ENCODE measurements at places on chromosomes 4 and X.

GRCh38 chr4:166399021-166399420 lies 526.0 kb downstream of the TLL1 start:
- no peak for DNase-seq

DNA sequence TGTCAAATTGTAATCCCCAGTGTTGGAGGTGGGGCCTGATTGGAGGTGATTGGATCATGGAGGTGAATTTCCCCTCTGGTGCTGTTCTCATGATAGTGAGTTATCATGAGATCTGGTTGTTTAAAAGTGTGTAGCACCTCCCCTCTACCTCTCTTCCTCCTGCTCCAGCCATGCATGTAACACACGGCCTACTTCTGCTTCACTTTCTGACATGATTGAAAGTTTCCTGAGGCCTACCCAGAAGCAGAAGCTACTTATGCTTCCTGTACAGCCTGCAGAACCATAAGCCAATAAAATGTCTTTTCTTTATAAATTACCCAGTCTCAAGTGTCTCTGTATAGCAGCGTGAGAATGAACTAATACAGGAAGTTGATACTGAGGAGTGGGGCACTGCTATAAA lies 61.7 kb upstream of the DDX60 start:
- DNase-seq: no peak

- no peak for DNase-seq
These were observed 227.9 kb downstream of the HNRNPD start for GRCh38 chr4:82145850-82146249.

DNA sequence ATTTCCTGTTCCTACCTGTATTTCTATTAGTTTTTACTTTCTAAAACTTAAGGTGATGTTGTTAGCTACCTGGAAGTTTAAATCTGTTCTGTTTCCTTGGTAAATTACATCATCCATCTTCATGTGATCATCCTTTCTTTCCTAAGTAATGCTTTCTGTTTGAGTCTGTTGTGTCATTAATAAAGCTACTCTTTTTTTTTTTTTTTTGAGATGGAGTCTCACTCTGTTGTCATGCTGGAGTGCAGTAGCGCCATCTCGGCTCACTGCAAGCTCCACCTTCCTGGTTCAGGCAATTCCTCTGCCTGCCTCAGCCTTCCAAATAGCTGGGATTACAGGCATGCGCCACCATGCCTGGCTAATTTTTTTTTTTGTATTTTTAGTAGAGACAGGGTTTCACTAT lies 73.3 kb downstream of the FIP1L1 start:
- no peak for DNase-seq

DNA sequence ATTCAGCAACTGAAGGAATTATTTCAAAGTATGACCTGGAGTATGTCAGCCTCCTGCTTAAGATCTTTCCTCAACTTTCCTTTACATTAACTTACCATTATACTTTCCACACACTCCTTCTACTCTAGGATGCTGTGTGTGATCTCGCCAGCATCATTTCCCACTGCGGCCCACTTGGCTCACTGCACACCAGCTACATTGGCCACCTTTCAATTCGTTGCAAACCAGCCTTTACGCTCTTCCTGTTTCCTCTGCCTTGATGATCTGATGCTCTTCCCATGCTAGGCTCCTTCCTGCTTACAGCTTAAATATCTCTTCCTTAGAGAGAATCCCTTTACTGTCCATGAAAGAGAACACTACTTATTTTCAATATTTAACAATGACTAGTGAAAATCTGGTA lies 95.1 kb downstream of the GPM6A start:
- DNase-seq: no peak

DNA sequence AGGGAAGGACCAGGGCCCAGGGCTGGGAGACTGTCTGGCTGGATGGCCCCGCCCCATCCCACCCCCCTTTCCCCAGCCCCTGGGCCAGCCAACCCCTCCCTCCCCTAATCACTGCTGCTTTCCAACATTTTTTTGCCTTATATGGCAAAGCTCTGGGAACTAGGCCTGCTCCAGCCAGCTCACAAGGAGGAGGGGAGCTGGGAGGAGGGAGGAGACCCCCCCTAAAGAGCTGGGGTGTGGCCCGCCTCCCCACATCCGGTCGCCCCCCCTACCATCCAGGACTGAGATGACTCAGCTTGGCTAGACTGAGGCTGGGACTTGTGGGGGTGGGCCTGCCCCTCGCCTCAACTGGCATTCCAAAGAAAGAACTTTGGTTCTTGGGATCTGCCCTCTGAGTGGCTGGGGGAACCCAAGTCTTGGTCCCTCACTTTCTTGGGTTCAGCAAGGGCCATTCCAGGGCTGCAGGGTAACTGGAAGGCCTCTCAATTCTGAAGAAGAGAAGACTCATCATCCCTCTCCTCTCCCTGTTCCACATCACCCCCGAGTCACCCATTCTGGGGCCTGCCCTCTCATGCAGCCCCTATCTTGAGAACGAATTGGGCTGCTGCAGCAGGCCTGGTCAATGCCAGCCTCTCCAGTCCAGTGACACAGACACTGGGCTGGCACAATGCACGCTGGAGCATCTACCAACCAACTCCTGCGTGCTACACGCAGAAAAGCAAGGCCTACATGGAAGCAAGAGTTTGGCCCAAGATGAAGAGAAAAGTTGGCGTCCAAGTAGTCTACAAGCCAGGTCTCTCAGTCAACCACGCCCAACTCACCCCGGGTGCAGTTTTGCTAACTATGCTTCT lies 4.8 kb downstream of the FLNA start:
- DNase-seq: peak; percentile 65

DNA sequence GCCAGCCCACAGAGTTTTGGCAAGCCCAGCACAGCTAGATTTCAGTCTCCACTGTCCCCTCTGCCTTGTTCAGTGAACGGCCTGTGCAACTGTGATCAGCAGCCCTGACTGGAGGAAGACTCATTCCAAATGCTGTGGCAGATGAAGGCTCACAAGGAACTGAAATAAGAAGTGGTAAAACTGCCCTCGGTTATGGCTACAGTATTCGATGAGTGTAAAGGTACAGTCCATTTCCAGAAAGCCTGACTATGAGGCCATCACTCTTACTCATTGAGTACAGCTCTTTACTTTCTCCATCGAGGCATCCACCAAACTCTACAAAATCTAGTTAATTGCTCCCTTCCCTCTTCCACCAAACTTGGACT lies 69.1 kb downstream of the RHOH start:
- no peak for DNase-seq

DNA sequence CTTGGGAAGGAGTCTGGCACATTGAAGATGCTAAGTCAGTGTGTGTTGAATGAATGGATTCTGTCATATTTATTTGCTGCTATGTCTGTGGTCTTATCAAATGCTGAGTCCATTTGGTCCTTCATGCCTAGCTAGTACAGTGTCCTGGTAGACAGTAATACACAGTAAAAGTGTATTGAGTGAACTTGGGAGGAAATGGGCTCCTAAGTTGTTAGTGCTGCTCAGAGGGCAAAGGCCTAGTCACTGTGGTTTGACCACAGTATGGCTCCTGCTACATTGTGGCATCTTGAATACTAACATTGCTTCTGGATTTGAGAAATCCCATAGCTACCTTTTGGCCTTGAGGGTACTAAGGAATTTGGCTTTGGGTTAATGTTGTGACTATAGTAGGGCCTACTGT lies 33.9 kb downstream of the MTM1 start:
- no peak for DNase-seq

GRCh38 chr4:85200106-85200505 lies 233.6 kb upstream of the WDFY3 start:
- DNase-seq: no peak

- no peak for DNase-seq
These were observed 9.0 kb downstream of the TCEAL3 start for GRCh38 chrX:103616676-103617186.

DNA sequence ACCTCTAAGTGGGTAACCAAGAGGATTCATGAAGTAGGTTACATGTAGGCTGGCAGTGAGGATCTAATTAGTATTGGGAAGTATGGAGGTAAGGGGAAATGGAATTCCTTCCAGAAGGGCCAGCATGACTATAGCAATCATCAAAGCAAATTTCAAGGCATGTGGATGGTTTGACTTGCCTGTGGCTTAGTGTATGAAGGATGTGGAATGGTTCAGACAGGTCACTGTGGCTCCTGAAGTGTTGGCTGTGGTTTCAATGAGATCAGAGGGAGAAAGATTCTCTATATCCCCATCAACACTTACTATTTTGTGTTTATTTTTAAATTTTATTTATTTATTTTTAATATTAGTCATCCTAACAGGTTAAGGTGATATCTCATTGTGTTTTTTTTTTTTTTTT lies 121.6 kb upstream of the TBC1D9 start:
- no peak for DNase-seq

DNA sequence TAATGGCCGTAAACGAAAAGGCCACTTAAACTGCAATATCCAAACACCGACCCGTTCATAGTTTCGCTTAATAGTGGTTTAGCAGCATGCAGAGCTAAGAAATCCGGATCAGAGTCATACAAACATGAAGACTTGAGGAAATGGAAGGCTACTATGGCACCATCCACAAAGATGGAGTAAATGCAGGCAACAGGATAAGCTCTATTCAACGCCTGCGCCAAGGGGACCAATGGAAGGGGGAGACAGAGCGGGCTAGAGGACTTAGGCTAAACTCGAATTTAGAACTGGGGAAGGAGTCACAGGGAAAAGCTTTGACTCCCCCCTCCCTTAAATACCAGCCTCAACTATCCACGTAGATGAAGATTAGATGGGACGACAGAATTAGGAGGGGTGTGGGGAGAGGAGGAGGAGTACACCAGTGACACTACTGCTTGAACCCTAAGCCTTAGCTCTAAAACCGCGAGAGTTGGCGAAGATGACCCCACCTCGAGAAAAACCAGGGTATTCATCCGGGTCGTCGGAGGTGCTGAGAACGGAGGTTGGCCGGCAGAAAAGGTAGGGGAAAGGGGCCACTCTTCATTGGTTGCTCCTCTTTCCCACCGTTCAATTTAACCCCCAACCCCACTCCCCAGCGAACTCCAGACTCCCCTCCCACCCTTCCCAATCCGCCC lies 3.5 kb downstream of the HUWE1 start:
- DNase-seq: no peak

DNA sequence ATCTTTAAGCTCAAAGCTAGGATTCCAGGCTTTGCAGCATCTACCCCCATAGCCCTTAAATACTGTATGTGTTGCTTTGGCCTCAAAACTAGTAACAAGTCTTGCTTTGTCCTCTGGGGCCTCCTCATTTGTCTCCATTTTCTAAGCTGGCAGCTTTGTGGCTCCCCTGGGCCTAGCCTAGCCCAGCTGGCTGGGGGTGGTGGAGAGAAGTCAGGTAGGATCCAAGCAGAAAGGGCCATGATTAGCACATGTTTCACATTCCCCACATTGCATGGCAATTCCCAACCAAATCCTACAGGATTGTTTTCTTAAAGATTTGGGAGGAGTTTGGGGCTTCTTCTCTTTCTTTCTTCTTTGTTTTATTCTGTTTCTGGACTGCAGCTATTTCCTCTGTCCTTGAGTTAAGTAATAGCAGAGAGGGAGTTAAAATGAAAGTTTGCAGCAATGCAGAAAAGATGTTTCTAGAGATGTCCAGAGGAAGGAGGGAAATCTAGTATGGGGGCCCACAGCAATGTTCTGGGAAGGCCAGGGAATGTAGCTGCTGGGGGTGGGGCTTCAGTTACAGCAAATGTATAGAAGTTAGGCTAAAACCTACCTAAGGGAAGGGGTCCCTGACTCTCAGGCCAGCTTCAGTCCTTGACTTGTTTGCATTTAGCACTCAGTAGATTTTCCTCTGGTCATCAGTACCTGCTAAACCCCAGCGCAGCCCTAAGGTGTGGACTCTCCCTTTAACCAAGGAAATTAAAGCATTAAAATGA lies 92.1 kb downstream of the SHROOM4 start:
- no peak for DNase-seq

DNA sequence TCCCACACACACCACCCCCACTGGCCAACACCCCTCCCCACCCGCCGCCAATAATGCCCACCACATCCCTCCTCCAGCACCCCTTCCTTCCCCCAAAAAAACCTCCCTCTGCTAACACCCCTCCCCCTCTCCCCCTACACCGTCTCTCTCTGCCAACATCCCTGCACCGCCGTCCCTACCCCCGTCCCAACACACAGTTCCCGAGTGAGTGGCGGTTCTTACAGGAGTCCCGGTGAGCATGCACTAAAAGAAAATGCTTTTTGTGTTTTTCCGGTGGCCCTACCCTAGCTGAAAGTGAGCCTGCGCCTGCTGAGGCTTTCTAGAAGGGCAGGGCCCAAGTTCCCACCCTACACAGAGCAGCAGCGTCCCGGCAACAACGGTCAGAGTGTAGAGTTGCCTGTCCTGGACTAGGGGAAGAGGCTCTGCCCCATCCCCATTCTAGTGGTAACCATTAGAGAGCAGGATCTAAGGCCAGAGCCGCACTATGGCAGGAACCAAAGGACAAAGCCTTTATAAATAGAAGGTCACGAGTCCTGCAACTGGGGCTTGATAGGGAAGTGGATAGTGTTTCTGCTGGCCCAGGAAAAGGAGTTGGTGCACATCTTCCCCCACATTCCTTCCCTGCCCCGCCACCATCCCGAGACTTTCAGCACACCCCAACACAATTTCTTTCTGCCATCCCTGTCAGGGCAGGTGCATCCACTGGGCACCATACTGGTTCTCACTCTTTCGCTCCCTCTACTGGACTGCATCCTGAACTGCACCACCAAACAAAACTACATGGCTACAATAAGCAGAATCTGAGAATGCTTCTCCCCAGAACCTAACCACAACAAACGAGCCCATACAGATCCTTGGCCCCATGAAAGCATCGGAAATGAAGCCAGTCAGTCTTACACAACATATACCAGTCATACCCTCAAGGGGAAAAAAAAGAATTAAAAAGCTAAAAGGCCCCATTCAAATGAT lies 78.1 kb upstream of the PAGE3 start:
- no peak for DNase-seq

- no peak for DNase-seq
These were observed 22.3 kb upstream of the XPNPEP2 start for GRCh38 chrX:129716507-129716906.

GRCh38 chr4:144594471-144594986 lies 51.4 kb upstream of the HHIP start:
- DNase-seq: no peak

- no peak for DNase-seq
These were observed 108.3 kb downstream of the QRFPR start for GRCh38 chr4:121272526-121272925.

GRCh38 chr4:46123913-46124755 lies at the start of gene GABRG1:
TSS of gene GABRG1 (minus strand) at chr4:46124054. CDS start at chr4:46123913, 141 bp downstream.
- DNase-seq: no peak

- DNase-seq: no peak
These were observed 47.0 kb upstream of the MID1IP1 start for GRCh38 chrX:38754102-38754790.

DNA sequence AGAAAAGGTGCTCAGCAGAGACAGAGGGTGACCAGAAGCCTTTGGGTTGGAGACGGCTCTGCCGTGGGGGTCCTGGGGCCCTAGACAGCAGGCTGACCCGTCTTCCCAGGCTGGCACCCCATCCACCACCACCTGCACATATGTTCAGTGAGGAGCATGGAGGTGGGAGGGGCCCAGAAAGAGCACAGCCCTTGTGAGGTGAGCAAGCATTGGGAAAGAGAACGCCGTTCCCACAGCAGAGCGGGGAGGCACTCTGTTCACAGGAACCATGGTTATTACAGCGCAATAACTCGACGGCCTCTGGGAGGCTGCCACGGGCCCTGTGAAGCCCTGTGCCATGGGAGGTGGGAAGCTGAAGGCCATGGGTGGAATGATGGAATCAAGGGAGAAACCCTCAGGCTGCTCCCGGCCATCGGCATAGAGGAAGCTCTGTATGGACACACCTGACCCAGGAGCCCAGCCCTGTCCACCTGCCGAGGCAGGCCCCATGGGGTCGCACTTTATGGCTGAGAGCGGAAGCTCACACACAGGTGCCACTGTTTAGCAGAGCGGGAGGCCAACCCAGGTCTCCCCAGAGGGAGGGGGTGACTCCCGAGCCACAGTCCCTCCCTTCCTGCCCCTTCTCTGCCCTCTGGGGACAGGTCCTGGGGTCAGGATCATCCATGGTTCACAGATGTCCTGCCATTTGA lies 93.5 kb upstream of the AFAP1 start:
- DNase-seq: no peak

All from activated CD8-positive, alpha-beta memory T cell treated with anti-CD3 and anti-CD28 coated beads for 4 hours (primary cell).